ENCODE measurements at places on chromosomes 5 and 9.

DNA sequence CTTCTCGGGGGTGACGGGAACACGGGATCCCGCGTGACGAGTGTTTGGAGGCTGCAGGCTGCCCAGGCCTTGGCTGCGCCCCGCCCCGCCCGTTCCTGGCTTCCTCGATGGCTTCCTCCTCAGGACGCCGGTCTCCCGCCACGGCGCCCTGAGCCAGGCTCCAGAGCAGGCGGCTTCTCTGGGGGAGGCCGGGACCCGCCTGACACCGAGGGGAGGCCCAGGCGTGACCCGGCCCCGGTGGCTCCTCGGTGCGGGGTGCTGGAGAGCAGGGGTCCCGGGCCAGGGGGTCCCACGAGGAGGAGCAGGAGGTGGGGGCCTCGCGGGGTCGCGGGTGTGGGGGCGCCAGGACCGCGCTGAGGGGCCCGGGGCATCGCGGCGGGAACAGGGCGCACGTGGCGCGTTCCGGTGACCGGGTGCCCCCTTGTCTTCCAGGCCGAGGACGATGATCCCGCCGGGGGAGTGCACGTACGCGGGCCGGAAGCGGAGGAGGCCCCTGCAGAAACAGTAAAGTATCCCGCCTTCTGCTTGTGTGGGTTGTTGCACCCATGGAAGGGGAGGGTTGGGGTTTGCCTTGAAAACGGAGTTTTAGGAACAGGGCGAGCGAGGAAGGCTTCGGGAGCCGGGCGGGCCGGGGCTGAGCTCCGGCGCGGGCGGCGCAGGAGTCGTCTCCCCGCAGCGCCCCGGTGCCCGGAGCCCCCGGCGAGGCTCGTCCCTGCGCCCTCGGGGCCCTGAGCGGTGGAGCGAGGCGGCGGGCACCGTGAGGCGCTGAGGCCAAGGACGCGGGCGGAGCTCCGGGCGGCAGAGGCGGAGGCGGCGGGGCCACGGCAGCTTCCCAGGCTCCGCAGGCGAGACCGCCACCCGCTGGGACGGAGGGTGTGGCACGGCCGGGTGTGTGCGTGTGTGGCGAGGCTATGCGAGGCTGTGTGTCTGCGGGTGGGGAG lies 22.2 kb downstream of the AHRR start:
- DNase-seq: no peak

DNA sequence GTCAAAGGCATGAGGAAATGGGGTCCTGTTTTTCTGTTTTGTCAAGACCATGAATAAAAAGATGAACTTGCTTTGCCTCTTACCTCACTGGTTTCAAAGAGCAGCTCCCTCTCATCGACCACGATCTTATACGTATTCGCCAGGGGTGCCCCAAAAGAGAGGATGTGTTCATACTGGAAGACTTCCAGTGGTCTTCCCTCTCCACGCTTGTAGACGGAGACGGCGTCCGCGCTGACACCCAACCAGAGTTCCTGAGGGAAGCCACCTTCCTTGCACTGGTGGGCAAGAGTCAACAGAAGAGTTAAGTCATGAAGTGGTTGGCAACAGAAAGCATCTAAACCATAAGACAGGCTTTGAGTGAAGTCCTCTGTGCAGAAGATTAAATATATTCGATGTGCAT lies 51.4 kb upstream of the RETREG1 start:
- DNase-seq: no peak

GRCh38 chr9:16422114-16422513 lies 448.4 kb downstream of the BNC2 start:
- no peak for DNase-seq

DNA sequence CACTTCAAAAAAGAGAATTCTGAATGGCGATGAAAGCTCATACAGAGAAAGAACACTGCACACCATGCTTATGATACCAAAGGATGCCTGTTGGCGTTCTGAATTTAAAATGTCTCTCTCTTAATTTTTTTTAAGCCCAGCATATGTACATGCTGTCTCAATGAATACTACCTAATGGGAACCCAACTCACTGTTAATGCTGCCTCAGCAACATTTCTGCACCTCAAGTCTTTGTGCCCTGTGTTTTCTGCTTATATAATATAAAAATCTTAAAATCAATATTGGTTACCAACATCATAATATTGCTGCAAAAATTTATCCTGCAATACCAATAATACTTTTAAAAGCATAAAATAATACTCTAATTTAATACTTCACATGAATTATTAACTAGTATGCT lies 44.1 kb upstream of the POU5F2 start:
- DNase-seq: no peak

- DNase-seq: peak; percentile 80
Observed at GRCh38 chr9:129458663-129459546, 162.0 kb downstream of the C9orf50 start.

DNA sequence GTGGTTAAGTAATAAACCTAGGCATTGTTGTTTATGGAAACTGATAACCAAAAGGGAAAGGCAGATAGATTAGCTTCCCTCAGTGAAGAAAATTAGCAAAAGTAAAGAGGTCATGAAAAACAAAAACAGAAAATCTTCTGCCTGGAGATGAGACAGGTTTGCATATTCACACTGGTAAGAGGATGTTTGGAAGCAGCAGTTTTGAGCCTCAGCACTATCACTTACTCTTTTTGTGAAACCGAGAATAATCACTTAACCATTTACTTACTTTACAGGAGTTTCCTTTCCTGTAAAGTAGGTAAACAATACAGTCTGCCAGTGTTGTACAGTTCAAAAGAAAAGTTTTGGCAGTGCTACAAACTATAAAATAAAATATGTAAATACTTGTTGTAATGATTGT lies 35.5 kb upstream of the EMB start:
- no peak for DNase-seq

Measured in NCI-H1694 (cell line).